ENCODE measurements at places on chromosomes 12 and 14. TPM values are rescaled to one million over a fixed set of nuclear protein-coding genes. Genes with fewer than 3 reads are reported as not detected.

DNA sequence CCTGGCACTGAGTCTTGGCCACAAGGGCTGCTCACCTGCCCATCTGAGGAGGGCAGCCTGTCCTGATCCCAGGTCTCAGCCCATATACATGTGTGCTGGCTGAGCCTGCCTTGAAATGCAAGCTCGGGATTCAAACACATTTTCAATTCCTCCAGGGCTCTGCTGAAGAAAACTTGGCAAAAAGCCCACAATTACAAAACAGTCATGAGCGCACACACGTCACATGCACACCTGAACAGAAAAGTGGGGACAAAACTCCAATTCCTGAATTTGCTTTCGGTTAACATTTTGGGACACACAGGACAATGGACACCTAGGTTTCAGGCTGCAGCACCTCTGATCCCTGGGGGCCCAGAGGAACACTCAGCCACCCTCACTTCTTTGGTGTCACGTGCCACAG is 113.9 kb downstream of the RBM19 start:
- no peak for DNase-seq
- no peaks in the 10 kb centered on the region for H3K27me3 ChIP-seq
- H3K27ac ChIP-seq: no peak overlapping the region
- H3K4me1 ChIP-seq: no peaks in the 10 kb centered on the region
- no peak overlapping the region for H3K4me3 ChIP-seq

DNA sequence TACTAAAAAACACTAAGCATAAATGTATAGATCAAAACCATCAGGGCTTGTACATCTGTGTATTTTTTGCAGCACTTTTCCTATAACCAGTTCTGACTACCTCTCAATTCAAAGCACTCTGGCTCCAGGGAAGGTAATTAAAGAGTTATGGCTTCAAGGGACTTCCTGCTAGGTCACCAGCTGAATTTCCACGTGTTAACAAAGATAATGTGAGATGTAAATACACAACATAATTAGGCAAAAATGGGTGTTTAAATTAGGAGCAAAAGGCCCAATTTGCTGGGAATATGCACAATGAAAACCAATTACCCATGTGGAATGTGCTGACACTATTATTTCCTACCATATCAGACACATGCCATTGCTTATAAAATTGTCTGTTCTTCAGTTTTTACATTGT is 513.4 kb upstream of the FLRT2 start:
- no peak overlapping the region for H3K27ac ChIP-seq
- no peak overlapping the region for H3K4me3 ChIP-seq
- no peaks in the 10 kb centered on the region for H3K36me3 ChIP-seq
- no peaks in the 10 kb centered on the region for H3K27me3 ChIP-seq
- H3K4me1 ChIP-seq: no peaks in the 10 kb centered on the region

The RNFT2 gene
- polyA plus RNA-seq: 3.2 TPM

The ZNF385A gene
- 6.9 TPM for polyA plus RNA-seq
